ENCODE measurements at places on chromosomes 2 and 18.

GRCh38 chr2:36302911-36303310 is 52.7 kb upstream of the CRIM1 start:
- DNase-seq, result no peak

DNA sequence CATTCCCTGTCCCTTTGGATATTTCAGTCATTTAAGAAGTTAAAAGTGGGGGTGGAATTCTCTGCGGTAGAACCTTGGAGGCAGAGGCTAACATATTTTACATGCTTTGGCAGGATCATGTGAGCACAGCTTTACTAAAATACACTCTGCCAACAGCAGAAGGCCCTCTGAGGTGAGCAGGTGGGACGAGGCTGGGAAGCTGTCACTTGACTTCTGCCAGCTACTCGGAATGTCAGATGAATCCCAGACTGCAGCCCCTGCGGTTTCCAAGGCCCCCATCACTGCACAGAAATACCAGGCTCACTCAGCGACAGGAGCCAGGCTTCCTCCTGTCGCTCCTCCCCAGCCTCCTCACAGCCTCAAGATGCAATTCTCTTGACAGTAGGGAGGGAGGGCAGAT is 220.9 kb upstream of the REV1 start:
- peak; percentile 61 for DNase-seq

DNA sequence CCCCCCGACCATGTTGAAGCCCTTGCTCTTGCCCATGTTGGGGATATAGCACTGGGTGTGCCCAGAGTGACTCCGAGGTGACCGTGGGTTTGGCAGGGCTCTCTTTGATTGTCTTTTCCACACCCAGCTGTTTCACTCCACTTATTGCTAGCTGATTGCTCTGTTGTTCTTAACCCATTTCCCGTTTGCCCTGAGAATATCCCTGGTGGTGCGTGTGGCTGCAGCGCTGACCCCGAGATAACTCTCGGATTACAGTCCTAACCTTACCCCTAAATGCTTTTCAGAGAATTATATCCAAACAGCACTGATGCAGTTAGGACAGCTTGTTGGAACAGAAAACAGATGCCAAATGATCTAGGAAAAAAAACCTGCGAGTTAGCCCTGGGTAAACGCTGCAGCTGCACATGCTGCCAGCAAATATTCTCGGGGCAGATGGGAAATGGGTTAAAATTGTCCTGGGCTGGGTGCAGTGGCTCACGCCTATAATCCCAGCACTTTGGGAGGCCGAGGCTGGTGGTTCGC is 34.3 kb upstream of the SNORC start:
- no peak for DNase-seq

DNA sequence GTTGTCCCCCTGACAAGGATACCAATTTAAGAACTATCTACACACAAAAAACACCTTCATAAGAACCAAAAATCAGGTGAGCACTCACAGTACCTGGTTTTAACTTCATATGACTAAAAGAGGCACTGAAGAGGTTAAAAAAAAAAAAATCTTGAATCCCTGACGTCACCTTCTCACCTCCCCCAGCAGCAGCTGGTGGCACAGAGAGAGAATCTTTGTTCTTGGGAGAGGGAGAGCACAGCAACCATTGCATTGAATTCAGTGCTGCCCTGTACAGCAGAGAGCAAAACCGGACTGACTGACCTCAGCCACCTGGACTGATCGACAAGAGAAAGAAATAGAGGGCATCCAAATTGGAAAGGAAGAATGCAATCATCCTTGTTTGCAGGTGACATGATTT is 566.0 kb downstream of the TMX3 start:
- DNase-seq, result no peak

DNA sequence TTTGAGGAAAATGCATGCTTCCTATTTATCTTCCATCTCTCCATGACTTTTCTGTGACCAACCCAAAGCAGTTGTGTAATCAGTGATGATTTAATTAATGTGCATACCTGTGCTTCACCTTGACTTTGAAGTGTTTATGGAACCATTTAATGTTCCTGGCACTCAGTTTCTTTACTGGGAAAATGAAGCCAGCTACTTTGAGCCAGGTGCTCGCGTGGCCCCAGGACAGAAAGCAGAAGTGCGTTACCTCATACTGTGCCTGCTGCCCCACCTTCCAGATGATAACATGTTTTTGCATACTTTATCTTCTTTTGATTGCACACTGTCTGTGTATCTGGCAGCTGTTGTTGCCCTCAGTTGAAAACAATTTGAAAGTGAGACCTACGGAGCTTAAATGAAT is 61.3 kb downstream of the PMAIP1 start:
- DNase-seq, result no peak

DNA sequence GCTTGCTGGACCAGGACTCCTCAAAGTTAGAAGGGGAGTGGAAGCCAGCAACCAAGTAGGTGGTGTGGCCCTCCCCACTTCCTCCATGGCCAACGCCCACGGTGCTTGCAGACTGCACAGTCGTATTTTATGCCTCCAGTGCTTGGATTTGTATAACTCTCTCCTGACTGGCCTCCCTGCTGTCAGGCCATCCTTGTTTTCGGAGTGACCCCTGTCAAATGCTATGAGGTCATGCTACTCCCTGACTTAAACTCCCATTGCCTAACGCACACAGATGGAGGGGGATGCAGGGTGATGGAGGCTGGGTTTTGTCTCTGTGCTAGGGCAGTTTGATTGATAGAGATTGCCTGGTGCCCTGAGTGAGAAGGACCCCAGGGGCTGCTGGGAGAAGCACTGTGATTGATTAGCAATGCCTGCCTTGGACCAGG is 36.1 kb downstream of the GLI2 start:
- no peak for DNase-seq

DNA sequence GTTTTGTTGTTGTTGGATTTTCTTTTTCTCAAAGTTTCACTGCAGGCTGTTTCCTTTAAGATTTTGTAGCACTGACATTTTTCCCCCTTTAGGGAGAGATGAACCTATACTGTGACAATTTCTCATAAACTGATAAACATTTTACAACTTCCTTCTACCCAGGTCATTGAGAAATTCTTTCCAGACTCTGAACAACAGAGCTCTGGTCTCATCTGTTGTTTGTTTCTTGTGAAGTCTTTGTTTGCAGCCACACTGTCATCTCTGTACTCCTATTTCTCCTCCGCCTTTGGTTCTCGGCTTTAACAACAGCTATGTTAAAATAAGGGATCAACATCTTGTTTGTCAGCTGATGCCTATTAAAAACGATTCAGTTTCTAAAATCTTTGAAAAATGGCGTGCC is 167.6 kb downstream of the VWC2L start:
- DNase-seq, result no peak

DNA sequence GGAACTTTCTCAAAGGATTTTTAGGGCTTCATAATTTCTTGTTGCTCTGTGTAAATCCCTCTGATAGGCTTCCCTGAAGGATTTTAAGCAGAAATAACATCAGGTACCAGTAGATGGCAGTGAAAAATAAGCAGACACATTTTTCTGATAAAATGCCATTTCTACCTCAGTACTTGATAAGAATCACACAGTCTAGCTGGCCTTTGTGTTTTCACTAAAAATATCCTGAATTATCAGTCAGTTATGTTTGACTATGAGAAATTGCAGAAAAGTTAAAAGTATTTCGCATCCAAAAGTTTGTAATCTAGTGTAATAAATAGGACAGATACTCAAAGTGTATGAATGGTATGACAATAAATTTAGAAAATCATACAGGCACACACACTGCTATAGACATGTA is 68.7 kb downstream of the DNAJC10 start:
- DNase-seq, result no peak

Data from right forelimb (tissue), 1 donor.